Stimulated activated CD4-positive, alpha-beta T cell treated with anti-CD3 and anti-CD28 coated beads, TNF-alpha, amount 100 ng/mL, for 24 hours (primary cell): ENCODE measurements at places on chromosomes 1 and 21.

DNA sequence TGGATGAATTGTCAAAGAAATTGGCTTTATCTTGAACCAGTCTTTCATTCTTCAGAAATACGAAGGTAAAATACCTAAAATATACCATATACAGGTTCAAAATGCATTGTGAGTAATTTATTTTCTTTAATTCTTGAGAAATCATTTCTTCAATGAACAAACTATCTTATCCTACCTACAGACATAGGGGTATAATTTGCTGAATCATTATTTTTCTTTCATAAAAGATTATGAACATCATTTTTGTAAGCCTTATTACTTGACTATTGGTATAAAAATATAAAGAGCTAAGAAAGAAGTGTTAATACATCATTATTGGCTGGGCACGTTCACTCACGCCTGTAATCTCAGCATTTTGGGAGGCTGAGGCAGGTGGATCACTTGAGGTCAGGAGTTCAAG is 167.7 kb downstream of the DNAH14 start:
- no peak for DNase-seq

- no peak for DNase-seq
Measured at GRCh38 chr1:20849100-20849499, 62.0 kb upstream of the HP1BP3 start.

- DNase-seq, result no peak
Measured at GRCh38 chr1:32757213-32757895, 54.8 kb upstream of the SYNC start.

GRCh38 chr1:23441446-23442148 is 17.0 kb upstream of the TCEA3 start:
- DNase-seq, result no peak

- no peak for DNase-seq
Measured at GRCh38 chr1:30727824-30728223, 4.4 kb upstream of the MATN1 start.

- no peak for DNase-seq
Measured at GRCh38 chr1:117757668-117758067, 151.8 kb downstream of the TENT5C start.

DNA sequence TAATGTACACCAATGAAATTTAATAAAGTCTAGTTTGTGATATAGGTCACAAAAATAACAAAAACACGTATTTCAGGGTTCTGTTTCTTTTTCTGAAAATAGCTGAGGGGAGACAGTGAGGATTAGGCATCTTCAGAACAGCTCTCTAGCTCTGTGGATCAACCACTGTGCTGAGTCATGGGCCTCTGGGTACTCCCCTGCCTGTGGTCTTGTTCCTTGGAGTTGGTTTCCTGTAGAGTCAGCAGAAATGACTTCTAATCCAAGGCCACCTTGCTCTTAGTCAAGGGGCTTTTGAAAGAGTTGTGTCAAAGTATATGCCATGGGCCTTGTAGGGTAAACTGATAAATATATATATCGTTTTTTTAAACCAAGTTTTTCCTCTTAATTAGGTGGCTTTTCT is 141.8 kb upstream of the ZRANB2 start:
- DNase-seq, result no peak

DNA sequence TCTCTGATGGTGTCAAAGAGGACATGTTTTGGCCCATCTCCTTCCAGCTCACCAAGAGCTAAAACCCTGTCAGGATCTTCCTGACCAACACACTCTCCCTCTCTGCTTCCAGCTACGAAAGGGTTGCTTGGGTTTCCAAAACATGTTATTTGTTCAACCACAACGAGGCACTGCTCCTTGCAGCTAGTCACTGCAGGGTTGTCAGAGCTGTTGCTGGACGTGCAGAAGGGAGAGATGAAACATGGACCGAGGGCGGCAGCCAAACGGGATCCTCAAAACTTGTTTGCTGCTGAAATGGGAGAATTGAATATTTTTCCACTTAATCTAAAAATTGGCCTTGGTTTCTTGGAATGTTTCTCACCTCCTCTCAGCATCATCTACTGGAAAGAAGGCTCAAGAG is 12.4 kb downstream of the ZBTB18 start:
- no peak for DNase-seq

GRCh38 chr1:237961754-237962153 is 71.0 kb upstream of the ZP4 start:
- no peak for DNase-seq
